ENCODE measurements at places on chromosomes 3 and 15.
A peak's percentile ranks its signal among the peaks of the same experiment; 100 is the strongest.

DNA sequence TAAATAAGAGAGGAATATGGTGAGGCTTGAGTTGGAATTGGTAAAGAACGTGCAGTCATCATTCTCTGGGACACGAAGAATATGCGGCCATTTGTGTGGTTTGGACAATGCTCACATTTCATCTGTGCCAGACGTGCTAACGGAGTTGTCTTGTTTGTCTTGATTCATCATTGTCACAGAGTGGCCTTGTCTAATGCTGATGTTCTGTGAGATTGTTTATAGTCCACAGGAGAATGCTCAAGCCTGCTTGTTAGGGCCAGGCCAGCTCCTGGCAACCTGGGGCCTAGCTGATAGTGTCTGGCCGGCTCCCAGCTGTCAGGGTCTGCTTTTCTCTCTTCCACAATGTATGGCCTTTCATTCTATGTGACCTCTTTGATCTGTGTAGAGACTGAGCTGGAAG, 384.7 kb downstream of the EDEM1 start:
- DNase-seq = no peak

GRCh38 chr15:90571063-90571541, 41.4 kb downstream of the CRTC3 start:
- no peak for DNase-seq

DNA sequence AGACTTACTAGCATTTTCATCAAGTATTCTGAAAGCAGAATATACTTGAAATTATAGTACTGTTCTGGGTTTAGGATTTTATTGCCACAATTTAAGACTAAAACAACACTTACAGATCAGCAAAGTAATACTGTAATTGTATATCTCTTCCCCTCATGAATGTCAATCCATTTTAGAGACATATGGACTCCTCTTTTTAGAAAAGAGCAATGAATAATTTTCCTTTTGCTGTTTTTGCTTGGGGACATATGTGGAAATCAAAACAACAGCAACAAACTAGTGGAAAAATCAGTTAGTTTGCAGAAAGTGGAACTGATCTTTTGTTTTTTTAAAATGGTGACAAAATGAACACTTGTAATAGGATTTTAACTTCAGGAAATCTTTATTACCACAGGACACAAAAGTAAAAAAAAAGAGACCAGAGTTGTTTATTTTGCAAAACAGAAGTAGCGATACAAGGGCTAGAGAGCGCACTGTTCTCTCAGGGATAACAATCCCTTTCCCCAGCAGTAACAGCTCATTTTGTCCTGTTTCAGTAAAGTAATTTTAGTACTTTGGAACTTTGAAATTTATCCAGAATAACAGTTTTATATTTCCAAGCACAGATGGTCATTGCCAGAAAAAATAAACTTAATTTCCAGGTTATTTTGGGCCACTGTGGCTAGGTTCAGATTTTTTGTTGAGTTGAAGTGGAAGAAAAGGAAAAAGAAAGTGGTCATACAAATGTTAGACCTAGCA, 17.1 kb downstream of the LEKR1 start:
- DNase-seq = no peak

DNA sequence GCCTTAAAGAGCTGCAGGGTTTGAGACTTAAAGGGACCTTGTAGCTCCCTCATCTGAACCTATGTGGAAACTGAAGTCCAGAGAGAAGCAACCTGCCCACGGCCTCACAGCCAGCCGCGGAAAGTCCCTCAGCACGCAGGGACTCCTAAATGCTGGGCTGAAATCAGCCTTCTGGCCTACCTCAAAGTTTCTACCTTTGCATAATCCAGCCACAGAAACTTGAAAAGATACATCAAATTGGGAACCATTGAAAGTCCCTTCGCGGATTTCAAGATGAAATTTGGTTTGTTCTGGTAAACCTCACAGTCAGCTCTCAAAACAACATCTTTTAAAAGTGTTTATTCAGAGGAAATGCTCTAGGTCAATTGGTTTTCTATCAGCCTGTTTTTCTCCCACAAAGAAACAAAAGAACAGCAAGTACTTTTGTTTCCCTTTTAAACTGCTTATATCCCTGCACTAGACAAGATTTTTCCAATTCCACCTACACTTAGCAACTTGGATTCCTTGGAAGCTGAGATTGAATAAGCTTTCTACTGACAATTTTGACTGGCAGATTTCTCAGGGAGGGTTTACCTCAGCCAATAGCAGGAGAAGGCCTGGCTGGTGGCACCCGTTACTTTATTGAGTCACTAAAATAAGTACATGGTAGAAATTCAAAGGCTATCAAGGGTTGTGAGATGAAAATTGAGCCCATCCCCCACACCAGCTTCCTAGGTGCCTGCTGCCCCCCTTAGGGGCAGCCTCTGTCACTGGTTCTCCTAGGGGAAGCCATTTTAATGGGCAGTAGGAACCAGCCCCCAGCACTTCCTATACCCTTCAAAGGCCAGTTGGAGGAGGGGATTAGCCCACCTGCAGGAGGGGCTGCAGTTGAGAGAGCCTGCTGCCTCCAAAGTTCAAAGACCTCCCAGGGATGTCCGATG, 171.2 kb downstream of the ADAMTS17 start:
- peak; percentile 33 for DNase-seq

DNA sequence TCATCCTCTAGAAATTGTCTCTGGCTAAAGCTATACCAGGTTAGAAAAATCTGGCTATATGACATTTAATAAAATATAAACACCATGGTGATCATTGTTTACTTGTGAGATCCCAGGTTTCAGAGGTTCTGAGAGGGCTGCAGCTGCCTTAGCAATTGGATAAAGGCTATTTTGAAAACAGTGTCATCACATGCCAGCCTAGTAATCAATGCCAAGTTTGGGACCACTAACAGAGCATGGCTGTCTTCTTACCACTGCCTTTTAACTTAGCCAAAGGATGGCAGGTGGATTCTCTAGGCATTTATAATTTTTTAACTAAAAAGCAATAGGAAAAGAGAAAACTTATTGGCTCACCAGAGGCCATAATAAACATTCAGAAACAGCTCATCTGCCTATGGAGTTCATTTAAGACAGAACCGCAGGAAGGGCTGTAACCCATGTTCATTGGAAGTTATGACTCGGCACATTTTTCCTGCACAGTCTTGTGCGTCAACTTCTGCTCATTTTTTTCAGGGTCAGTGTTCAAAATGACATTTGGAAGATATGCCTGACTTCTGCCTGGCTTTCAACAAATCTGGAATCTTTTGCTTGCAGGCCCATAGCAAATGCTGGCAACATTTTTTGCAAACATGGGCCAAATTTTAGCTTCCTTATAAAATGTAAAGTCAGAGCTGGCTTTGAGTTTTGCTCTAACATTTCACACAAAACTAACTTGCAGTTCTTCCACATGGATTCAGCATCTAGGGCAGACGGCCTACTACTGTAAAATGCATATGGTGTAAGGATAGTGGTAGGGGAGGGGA, 476.0 kb upstream of the TBL1XR1 start:
- no peak for DNase-seq

GRCh38 chr15:57668016-57668415, 38.5 kb upstream of the POLR2M start:
- DNase-seq = no peak

GRCh38 chr3:9683426-9683825, 20.2 kb upstream of the CPNE9 start:
- no peak for DNase-seq

DNA sequence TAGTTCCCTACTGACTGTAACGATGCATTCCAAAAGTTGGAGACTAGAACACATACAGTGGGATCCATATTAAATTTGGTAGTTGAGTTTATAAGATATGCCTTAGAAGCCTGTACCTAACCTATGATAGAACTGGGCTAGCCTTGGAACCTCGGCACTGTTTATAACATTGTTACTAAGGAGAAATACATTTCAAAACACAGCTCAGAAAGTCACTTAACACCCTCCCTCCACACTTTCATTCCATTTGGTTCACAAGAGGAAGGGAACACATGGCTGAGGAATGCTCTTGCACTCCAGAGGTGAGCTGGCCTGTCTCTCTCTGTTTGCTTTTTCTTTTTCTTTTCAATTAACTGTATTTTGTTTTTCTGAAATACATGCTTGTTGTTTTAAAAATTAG, 48.7 kb upstream of the TSC22D2 start:
- DNase-seq = no peak

GRCh38 chr15:61141497-61142125, 87.5 kb downstream of the RORA start:
- no peak for DNase-seq

- no peak for DNase-seq
Observed at GRCh38 chr3:147864754-147865354, 455.7 kb downstream of the ZIC1 start.

- DNase-seq = peak; percentile 21
Observed at GRCh38 chr3:141368062-141368924, at the start of gene ZBTB38. Gene ZBTB38 (plus strand): TSS chr3:141368504. CDS start chr3:141442389, 73,885 bp downstream.

DNA sequence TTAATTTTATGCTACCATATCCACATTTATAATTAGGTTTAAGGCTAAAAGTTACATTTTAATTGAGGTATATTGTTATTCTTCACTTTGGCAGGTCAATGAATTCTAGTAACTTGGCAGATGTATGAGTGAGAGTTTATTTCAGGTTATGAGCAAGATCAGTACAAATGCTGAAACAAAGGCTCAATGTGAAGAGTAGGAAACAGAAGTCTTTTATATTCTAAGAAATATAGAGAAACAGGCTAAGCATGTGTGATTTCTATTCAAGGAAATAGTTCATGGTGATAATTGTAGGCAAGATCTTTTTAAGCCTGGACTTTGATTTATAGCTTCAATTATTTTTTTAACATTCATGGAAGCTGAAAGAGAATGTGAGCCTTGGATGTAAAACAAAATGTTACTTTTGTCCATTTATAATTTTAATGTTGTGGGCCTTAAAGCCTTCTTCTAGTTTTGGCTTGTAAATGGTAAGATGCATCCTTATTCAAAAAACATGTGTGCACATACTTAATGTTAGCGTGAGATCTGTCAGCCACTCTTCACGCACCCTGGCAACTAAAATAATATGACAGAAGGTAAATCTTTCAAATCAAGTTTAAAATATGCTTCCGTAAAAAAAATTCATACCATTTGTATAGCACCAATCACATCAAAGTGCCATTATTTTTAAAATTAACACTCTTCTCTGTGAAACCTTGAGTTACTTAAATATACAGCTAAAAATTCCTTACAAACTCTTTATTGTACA, 22.8 kb upstream of the OSTN start:
- DNase-seq = no peak

DNA sequence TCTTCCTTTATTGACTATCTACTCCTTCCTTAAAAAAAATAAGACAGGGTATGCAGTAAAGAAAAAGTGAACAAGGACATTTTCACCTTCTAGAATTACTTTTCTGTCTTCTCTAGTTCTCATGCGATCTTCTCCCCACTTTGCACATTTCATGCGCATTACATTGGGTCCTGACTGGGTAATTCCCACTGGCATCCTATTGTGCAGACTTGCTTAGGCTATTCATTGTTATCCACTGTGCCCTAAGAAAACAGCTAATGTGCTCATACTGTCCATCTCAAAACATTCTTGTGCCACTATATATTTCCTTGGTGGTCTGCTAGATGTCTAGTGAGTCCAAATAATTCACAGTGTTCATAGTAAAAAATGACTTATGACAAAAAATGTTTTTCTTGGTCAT, 447.4 kb upstream of the ROBO1 start:
- DNase-seq = no peak

- DNase-seq = no peak
Observed at GRCh38 chr3:72951259-72951722, 45.3 kb upstream of the PPP4R2 start.
